ENCODE measurements at places on chromosomes 1 and 21. TPM values are rescaled to one million over a fixed set of nuclear protein-coding genes. Genes with fewer than 3 reads are reported as not detected.

Gene CD53
- total RNA-seq: 0.14 TPM

Gene PTPN22
- not detected for total RNA-seq

Gene RHD
- total RNA-seq: 0.30 TPM

Gene FCER1G
- total RNA-seq: 0.35 TPM

Gene S100A7
- not detected for total RNA-seq

Gene NRAS
- total RNA-seq: 108 TPM

Gene ZBTB8B
- total RNA-seq: 1.4 TPM

Gene BRDT
- total RNA-seq: 0.31 TPM

Gene BCL2L15
- total RNA-seq: not detected

Gene NOC2L
- total RNA-seq: 287 TPM

Gene IGSF5
- 0.30 TPM for total RNA-seq

Gene DHDDS
- 60.0 TPM for total RNA-seq

Gene PCSK9
- total RNA-seq: 171 TPM

Gene ATF6
- total RNA-seq: 17.8 TPM

- peak; percentile 83 for DNase-seq
These were observed 4.3 kb upstream of the PLEKHG5 start for GRCh38 chr1:6495540-6496364.

- peak; percentile 89 for DNase-seq
These were observed 90.8 kb downstream of the ZP4 start for GRCh38 chr1:237799762-237800474.

GRCh38 chr1:41675401-41675800, 190.9 kb upstream of the EDN2 start:
- DNase-seq: no peak

DNA sequence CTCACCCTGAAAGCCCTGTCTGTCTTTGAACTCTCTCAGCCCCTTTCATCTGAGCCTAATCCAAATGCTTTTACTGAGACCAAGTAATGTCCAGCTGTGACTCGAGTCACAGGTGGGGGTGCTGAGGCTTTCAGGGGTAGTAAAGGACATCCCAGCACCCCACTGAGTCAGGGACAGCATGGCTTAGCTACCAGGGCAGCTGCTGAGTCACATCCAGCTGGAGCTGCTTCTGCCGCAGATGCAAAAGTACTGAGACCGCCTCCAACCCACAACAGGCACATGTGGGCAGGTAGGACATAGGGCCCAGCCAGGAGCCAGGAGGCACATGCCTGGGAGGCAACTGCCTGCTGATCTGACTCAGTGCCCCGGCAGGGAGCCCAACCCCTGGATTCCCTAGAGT, 6.7 kb upstream of the VSIG8 start:
- no peak for DNase-seq

DNA sequence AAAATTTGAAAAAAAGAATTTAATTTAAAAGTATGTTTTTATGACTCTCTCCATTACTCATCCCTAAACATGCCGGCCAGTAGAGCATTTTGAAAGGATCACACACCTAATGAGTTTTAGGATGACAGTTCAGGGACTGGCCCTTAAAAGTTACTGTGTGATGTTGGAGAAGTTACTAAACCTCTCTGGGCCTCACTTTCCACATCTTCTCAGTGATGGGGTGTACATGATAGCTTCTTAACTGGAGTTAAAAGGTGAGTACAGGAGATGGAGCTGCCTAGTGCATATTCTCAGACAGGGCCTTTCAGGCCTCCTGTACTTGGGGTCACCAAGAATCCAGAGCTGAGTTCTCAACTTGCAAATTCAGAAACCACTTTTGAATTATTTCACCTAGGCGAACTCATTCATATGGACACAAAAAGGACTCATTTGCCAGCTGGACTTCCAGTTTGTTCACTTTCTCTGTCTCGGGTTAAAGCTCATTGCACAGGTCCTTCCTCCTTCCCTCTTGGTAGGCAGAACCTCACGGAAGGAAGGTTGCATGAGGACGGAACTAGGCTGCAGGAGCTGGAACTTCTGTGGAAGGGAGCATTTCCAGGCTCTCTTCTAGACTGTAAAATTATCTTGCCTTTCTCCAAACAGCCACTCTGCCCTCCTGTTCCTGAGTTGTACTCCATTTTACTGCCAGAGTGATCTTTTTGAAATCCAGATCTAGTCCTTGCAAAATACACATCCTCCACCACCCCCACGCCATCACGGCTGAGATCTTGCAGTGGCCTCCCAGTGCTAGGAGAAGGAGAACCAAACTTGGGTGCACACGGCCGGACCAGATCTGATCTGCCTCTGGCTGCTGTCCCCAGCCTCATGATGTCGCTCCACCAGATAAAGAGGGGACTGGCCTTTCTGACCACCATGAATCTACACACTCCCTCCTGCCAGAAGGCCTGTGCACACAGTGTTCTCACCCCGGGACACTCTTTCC, 4.3 kb upstream of the SLC30A1 start:
- DNase-seq: no peak

GRCh38 chr1:153796786-153797659, 21.8 kb downstream of the SLC27A3 start:
- DNase-seq: peak; percentile 95

DNA sequence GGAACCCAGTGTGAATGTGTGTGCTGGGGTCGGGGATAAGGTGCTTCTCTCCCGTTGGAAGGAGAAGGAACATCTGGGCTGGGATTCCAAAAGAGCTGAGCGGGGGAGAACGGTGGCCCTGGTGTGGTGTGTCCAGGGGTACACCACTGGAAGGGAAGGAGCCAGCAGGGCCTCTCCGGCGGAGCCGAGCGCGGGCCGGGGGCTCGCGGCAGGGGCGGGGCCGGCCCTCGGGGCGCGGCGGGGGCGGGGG, 231 bp upstream of the RPS6KA1 start:
- DNase-seq: no peak

GRCh38 chr1:43683560-43683959, 23.8 kb upstream of the ST3GAL3 start:
- DNase-seq: no peak

GRCh38 chr21:19557046-19557445, 1153.5 kb upstream of the TMPRSS15 start:
- no peak for DNase-seq

DNA sequence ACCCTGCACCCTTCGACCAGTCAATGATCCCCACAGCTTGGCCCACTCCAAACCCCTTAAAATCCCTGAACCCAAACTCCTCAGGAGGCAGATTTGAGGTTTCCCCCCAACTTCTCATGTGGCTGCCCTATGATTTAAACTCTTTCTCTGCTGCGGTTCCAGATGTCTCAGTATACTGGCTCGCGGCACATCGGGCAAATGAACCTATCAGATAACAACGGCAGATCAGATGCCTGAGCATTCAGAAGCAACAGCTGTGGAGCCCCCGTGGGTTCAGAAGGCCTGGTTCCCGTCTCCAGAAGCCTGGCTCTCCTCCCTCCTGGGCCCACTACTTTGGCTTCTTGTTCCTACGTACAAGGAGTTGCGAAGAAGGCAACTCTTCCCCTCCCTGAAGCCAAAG, 43.3 kb upstream of the H6PD start:
- no peak for DNase-seq

- DNase-seq: no peak
These were observed 169.1 kb downstream of the ZC3H11B start for GRCh38 chr1:219443763-219444162.

DNA sequence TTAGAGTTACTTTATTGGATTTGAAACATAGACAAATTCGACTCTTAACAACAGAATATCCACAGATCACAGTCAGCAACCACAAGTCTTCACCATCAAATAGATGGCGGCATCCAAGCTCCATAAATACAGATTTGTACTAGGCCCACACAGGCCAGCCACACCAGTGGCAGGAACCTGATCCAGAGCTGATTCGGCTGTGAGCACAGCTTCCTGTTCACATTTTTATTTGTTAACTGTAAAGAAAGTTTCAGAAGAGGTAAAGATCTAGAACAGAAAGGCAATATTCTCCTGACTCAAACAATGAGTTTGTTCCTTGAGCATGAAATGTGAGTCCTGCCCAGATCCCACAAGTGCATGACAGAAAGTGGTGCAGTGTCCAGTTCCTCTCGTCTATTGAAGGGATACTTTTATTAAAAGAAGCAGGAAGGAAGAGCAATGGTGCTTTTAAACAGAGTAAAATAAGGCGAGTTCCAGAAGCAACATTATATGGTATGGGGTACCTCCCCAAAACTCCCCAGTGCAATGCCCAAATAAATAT, 205.8 kb downstream of the SLC45A1 start:
- no peak for DNase-seq

DNA sequence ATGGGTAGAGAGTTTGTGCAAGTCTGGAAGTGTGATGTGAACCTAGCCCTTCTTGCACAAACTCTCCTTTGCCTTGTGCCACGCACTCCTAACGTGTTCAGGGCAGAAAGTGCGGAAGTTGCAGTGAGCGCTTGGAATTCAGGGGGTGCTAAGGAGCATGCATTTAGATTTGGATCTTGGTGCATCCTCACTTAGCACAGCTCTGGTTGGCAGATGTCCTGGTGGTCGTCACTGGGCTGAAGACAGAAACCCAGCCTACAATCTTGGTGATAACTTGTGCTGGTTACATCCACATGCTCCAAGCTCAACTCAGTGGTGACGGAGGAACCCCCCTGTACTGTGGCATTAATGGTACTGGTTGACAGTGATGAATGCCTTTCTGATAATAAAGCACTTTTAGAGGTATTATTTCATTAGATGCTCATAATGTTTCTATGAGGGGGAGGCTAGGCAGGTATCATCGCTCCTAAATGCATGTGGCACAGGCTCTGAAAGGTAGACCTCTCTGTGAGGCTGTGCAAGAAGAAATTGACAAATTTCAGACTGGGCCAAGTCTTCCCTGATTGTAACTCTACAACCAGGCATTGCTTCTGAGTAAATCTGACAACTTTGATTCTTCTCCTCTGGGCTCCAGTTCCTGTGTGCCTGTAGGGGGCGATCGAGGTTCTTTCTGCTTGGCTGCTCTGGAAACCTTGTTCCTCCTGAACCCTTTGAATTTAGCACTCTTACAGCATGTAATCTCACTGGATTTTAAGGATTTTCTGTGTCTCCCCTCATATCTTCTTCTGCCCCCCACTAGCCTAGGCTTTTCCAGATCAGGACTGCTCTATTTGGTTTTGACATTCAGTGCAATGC, 40.6 kb downstream of the MAPKAPK2 start:
- DNase-seq: peak; percentile 79

- DNase-seq: no peak
These were observed 148.9 kb downstream of the PBX1 start for GRCh38 chr1:164707868-164708331.

- DNase-seq: no peak
These were observed 41.4 kb downstream of the MAB21L3 start for GRCh38 chr1:116152577-116152943.

DNA sequence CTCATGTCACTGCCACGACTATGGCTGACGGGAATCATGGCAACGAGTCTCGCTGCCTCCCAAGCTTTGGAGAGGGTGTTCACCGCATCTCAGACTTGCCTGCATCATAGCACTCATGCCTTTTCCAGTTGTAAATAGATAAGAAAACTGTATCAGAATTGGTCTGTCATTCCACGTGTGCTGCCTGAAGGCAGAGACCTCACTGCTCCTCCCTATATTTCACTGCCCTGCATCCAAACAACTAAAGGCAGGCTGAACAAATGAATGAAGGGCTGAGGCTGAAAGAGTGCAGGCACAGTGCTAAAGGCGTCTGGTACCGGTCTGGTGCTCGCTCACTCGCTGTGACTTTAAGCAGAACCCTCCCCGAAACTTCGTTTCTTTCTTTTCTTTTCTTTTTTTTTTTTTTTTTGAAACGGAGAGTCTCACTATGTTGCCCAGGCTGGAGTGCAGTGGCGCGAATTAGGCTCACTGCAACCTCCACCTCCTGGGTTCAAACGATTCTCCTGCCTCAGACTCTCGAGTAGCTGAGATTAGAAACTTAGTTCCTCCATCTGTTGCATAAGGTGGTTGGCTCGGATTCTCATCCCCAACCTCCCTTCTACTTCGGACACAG, 542 bp downstream of the EIF2B3 start:
- DNase-seq: peak; percentile 16

DNA sequence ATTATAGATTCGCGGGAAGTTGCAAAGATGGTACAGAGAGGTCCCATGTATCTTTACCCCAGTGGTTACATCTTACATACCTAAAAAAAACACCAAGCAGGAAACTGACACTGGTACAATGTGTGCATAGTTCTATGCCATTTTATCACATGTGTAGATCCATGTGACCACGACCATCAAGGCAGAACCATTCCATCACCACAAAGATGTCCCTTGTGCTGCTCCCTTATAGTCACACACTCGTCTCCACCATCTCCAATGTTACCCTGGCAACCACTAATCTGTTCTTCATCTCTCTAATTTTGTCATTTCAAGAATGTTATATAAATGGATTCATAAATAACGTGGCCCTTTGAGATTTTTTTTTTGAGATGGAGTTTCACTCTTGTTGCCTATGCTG, 156.9 kb upstream of the MAGI3 start:
- no peak for DNase-seq

DNA sequence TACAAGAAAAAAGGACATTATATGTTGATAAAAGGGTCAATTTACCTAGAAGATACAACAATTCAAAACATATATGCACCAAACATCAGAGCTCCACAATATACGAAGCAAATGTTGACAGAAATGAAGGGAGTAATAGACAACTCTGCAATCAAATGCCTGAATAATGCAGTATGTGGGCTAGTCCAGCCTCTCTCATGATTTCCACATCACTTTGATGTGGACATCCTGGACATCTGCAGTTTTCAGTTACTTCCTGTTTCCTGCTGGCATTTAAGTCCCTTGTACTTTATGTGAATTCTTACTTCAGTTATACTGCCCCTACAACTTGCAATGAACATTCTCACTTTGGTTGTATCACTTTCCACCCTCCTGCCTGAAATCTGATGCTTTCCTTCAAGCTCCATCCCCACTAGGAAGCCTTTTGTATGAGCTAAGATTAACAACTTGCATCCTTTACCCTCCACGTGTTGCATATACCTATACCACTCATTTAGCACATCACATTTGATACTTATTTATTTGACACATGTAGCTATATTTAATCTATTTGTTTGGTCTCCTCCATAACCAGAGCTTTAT, 36.7 kb downstream of the DISC1 start:
- DNase-seq: no peak

- no peak for DNase-seq
These were observed 45.9 kb upstream of the WLS start for GRCh38 chr1:68278221-68278620.

DNA sequence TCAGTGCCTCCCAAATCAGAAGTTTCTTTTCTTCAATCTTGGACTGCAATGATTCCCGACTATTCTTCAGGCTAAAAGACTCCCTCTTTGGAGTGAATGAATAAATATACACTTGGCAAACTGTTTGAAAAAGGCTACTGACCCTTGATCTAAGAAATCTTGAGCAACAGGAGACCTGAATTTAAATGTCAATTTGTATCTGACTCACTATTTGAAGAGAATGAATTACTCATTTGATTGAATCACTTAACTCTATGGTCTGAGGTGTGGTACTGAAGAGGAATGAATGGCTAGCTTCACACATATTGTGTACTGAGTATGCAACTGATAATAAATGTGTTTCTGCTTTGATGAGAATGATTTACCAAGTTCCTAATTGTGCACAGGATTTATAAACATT, 4.6 kb upstream of the SMG7 start:
- no peak for DNase-seq

DNA sequence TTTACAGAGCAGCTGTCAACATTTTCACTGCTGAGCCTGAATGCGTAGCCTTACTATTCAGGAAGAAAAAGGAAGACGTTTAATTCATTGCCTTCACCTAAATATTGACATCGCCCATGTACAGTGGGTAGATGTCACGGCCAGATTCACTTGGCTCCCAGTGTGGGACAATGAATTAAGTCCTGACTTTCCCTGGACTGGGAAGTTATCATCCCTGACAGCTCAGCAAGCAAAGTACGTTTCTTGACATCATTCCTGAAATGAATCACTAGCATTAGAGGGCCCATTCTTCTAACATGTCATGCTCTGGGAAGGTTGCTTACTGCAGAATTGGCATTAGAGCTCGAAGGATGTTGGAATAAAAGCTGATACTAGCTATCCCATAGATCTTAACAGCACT, 37.8 kb downstream of the LRRC53 start:
- no peak for DNase-seq
